NCI-H2107 (cell line): ENCODE measurements at places on chromosomes 3 and 15.
A peak's percentile ranks its signal among the peaks of the same experiment; 100 is the strongest.

- DNase-seq, result no peak
Measured at GRCh38 chr15:97171556-97171955, 788.9 kb upstream of the ARRDC4 start.

GRCh38 chr15:59353994-59354416, 18.7 kb downstream of the MYO1E start:
- no peak for DNase-seq

GRCh38 chr3:110568246-110568645, 503.4 kb upstream of the NECTIN3 start:
- no peak for DNase-seq

GRCh38 chr3:11634081-11634635, 9.6 kb downstream of the VGLL4 start:
- DNase-seq, result no peak

GRCh38 chr3:66454464-66454859, 46.4 kb downstream of the LRIG1 start:
- no peak for DNase-seq

DNA sequence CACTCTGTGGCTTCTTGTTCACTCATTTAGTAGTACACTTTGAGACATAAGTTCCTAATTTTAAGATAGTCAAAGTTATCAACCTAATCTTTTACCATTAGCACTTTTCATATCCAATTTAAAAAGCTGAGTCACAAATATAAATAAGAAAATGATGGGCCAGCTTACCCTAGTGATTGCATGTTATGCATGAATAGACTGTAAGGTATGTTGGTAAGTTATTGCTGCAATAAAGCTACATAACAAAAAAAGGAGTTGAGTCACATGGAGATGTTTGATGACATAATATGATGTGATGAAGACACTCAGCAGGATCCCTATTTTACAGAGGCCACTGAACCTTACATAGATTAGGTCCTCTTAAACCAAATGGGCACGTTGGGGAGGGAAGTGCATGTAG, 161.3 kb downstream of the OCA2 start:
- no peak for DNase-seq

DNA sequence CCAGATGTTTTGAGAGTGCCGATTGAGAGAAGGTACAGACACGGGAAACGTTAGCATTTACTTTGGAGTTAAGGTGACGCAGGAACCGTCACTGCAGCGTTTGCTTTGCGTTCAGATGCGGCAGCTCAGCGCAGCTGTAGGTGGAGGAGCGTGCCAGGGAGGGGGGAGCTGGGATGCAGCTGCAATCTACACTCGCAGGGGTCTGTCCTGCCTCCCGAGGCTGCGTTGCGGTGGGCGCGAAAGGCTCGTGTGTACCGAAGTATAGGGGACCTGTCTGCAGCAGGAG, 425 bp upstream of the FYTTD1 start:
- DNase-seq, result peak; percentile 74

GRCh38 chr15:88649286-88649733, 10.5 kb downstream of the ISG20 start:
- DNase-seq, result no peak

DNA sequence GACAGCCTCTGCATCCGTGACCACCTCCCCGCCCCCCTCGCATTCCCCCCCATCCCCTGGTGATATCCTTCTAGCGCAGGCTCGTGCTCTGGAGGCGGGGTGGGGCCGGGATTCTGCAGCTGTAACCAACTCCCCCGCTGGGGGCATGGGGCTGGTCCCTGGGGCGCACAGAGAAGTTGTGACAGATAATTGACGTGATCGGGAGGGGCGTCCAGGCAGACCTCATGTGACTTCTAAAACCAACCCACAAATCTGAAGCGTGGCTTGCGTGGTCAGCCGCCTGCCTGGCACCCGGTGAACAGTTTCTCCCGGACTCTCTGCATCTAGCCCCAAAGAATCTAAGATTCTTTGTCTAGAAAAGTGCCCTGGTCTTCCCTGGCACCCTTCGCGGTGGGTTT, 100.6 kb upstream of the IGF1R start:
- DNase-seq, result no peak

- no peak for DNase-seq
Measured at GRCh38 chr3:52270252-52270754, 8.1 kb downstream of the WDR82 start.

DNA sequence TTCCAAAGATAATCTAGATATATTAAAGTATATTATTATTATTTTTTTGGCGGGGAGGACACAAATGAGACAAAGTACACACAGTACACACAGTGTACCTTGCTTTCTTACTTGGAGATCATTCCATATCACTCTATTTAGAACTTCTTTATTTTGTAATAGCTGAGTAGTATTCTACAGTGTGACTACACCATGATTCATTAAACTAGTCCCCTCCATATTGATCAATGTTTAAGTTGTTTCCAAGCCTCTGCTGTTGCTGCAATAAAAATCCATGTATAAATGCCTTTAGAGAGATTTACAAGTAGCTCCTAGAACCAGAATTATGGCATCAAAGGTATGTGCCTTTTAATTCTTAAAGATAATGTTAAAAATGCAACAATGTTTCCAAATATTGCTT, 38.8 kb downstream of the PYGO1 start:
- no peak for DNase-seq
